ENCODE measurements at places on chromosomes 6 and 20.

GRCh38 chr6:49632727-49633126 is 3.9 kb downstream of the RHAG start:
- no peak for DNase-seq

- DNase-seq, result no peak
These were observed 26.4 kb upstream of the BHLHE23 start for GRCh38 chr20:63032861-63033793.

GRCh38 chr6:155215906-155216305 is 47.9 kb upstream of the CLDN20 start:
- no peak for DNase-seq

DNA sequence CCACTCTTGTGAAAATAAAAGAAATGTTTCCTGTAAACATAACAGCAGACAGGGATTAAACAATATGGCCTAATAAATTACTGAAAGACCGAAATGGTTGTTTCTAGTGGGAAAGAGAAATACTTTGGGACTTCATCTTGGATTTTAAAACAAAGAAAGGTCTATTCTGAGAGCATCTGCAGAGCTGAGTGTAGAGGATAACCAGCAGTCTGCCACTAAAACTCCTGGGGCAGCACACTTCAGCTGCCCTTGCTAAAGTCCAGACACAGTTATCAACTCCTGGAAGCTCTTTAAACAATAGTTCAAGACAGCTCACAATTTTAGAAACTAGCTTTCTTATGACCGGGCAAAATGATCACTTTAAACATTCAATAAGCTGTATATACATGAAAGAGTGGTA is 38.6 kb downstream of the AKIRIN2 start:
- DNase-seq, result no peak

- no peak for DNase-seq
These were observed 378.9 kb upstream of the CITED2 start for GRCh38 chr6:139753198-139753861.

DNA sequence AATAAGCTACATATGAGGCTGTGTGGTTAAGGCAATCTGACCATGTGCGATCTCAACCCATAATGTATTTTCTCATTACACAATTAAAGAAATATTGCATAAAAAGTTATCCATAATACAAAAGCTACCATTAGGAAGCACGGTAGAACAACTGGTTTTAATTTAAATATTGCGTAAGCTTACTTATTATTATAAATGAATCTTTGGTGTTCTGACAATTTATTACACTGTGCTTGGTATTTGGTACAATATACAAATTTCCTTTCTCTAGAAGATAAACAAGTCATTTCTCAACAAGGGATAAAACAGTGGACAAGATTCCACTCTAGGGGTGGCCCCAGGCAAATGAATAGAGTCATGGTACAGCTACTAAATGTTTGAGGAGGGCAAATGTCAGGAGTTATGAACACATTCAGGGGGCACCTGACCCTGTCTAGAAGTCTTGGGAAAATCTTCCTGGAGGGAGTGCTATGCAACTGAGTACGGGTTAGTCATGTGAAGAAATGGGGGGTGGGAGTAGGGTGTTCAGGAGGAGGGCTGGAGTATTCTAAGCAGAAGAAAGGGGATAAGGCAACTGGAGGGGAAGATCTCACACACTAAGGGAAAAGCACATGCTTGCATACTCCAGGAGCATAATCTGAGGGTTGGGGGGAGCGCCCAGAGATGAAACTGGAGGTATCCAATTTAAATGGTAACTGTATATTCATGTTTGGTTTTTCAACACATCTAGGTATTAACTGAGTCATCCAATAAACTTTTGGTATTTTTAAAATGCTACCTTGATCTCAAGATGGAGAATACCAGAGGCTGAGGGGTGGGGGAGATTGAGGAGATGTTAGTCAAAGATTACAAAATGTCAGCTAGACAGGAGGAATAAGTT is 296.9 kb upstream of the SGK1 start:
- no peak for DNase-seq

DNA sequence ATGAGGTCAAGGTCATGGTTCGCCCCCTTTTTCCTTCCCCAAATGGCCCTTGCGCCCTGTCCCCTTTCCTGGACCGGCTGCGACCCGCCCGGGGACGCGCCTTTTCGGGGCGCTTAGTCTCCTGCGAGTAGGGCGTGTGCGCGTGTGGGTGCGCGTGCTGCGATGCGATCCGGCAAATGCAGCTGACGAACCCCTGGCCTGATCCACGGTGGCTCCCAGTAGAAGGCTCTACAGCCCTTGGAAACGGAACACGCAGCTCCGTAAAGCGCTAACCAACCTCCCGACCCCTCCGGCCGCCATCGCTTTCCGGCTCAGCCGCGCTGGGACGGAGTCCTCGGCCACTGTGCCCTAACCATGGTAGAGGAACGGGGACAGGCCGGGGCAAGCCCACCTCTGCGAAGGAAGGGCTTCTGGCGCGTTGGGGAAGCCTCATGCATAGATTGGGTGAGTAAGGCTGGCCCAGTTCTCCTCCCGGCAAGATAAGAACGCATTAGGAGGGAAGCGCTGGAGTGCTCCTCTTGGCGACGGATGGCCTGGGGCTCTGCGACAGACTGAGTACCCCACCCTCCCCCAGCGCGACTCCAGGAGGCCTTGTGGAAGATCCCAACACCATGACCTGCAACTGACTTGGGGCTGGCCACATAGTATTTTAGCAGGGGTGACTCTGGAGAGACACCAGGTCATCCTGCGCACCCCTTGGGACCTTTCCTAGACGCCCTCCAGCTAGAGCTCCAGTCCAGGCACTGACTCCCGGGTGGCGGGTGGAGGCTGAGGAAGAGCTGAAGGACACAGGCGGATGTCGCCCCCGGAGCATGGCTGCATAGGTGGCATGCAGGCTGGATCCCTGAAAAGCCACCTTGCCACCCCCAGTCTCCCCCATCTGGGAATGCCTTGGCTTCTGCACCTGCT is 1.1 kb upstream of the SLC4A11 start:
- DNase-seq, result no peak

Measured in activated CD8-positive, alpha-beta memory T cell treated with anti-CD3 and anti-CD28 coated beads for 1 hour (primary cell).